Vagina (tissue), 2 donors: ENCODE measurements at places on chromosomes 4 and X.

- no peak for DNase-seq
- H3K27me3 ChIP-seq = no peaks in the 10 kb centered on the region
- H3K4me3 ChIP-seq = no peak overlapping the region
- no peak overlapping the region for H3K27ac ChIP-seq
These were observed 23.0 kb downstream of the HTRA3 start for GRCh38 chr4:8292478-8293107.

DNA sequence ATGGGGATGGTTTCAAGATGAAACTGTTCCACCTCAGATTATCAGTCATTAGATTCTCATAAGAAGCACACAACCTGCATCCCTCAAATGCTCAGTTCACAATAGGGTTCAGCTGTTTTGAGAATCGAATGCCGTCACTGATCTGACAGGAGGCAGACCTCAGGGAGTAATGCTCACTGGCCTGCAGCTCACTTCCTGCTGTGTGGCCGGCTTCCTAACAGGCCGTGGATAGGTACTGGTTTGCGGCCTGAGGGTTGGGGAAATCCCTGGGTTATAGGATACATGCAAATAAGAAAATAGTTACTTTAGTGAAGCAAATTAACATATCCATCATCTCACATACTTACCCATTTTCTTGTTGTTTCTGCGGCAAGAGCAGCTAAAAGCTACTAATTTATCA, 160.4 kb downstream of the MAD2L1 start:
- H3K27me3 ChIP-seq = no peaks in the 10 kb centered on the region
- H3K27ac ChIP-seq = no peak overlapping the region
- no peak overlapping the region for H3K4me3 ChIP-seq
- no peaks in the 10 kb centered on the region for H3K36me3 ChIP-seq

DNA sequence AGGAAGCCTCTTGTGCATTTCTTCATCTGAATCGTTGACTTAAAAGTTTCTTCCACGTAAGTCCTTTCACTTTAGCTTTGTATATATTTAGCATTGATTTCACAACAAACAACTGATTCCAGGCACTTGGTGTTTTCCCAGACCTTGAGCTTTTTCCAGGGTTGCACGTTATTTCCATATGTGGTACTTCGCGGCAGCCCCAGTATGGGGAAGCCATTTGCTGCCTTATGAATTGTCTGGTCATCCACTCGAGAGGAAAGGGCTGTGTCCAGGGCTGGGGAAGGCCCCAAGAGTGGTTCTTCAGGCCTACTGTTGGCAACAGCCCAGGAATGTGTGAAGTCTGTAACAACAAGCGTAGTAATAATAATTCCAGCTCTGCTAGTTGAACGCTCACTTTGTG, 2.8 kb upstream of the TLR8 start:
- no peaks in the 10 kb centered on the region for H3K27me3 ChIP-seq
- H3K4me3 ChIP-seq = no peak overlapping the region
- H3K36me3 ChIP-seq = no peaks in the 10 kb centered on the region
- no peak for DNase-seq
- H3K4me1 ChIP-seq = no peaks in the 10 kb centered on the region

- no peaks in the 10 kb centered on the region for H3K27me3 ChIP-seq
- no peaks in the 10 kb centered on the region for H3K4me1 ChIP-seq
- H3K36me3 ChIP-seq = no peaks in the 10 kb centered on the region
These were observed 92.4 kb upstream of the AP1S2 start for GRCh38 chrX:15946783-15947580.
